Renal cortical epithelial cell (primary cell): ENCODE measurements at places on chromosomes 16 and 17.

DNA sequence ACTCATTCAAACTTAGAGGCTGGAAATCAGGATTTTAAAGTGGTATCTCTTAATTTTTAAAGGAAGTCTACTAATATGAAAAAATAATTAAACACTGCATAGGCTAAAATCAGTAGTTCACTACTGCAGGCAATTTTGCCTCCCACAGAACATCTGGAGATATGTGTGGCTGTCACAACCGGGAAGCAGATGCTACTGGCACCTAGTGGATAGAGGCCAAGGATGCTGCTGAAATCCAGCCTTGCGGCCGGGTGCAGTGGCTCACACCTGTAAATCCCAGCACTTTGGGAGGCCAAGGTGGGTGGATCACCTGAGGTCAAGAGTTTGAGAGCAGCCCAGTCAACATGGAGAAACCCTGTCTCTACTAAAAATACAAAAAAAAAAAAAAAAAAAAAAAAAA, 473.9 kb downstream of the XYLT1 start:
- DNase-seq: no peak

- DNase-seq: no peak
Measured at GRCh38 chr17:48177816-48178215, 70.2 kb downstream of the SNX11 start.

- no peak for DNase-seq
Measured at GRCh38 chr17:82304826-82305726, 12.3 kb downstream of the CD7 start.

DNA sequence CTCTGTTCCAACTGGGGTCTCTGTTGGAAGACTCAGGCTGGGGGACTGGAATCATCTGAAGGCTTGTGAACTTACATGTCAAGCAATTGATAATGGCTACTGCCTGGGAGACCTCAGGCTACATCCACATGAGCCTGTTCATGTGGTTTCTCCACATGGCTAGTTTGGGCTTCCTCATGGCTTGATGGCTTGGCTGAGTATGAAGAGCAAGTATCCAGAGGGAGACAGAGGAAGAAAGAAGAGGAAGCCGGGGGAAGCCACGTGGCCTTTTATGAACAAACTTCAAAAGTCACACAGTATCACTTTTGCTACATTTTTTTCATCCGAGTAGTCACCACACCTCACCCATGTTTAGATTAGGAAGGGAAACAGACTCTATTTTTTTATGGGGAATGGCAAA, 158.9 kb downstream of the TRIM37 start:
- DNase-seq: no peak

GRCh38 chr16:48497932-48498768, 111.8 kb downstream of the N4BP1 start:
- no peak for DNase-seq

- DNase-seq: peak; percentile 85
Measured at GRCh38 chr17:66541461-66542128, 239.2 kb downstream of the PRKCA start.

GRCh38 chr16:56355221-56355620, 70.1 kb downstream of the AMFR start:
- no peak for DNase-seq

GRCh38 chr17:7107012-7107754, 7.4 kb downstream of the ASGR2 start:
- DNase-seq: no peak

GRCh38 chr17:9451934-9452333, 123.7 kb downstream of the STX8 start:
- peak; percentile 68 for DNase-seq

- no peak for DNase-seq
Measured at GRCh38 chr17:82281076-82281475, 7.6 kb upstream of the CSNK1D start.
